Hematopoietic multipotent progenitor cell treated with erythropoietin and hydrocortisone succinate and interleukin-3 and kit ligand, for 15 days (in vitro differentiated cells): ENCODE measurements at places on chromosomes 11 and 22.

GRCh38 chr11:65410936-65411680, 11.5 kb upstream of the NEAT1 start:
- no peak for DNase-seq

DNA sequence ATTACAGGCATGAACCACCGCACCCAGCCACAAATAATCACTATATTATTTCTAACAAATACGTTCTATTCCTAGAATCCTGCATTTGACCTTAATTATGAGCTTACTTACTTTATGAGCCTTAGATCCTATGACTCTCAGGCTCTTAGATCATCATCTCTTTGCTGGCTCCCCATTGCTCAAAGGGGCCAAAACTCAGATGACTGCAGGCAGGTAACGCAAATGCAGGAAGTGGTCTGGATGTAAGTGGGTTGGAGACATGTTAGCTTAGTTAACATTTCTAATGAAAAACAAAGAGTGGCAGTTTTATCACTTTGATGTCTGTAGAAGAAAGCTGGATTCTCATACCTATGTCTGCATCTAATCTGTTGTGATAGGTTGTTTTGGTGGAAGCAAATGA, 23.4 kb downstream of the CCDC81 start:
- no peak for DNase-seq

DNA sequence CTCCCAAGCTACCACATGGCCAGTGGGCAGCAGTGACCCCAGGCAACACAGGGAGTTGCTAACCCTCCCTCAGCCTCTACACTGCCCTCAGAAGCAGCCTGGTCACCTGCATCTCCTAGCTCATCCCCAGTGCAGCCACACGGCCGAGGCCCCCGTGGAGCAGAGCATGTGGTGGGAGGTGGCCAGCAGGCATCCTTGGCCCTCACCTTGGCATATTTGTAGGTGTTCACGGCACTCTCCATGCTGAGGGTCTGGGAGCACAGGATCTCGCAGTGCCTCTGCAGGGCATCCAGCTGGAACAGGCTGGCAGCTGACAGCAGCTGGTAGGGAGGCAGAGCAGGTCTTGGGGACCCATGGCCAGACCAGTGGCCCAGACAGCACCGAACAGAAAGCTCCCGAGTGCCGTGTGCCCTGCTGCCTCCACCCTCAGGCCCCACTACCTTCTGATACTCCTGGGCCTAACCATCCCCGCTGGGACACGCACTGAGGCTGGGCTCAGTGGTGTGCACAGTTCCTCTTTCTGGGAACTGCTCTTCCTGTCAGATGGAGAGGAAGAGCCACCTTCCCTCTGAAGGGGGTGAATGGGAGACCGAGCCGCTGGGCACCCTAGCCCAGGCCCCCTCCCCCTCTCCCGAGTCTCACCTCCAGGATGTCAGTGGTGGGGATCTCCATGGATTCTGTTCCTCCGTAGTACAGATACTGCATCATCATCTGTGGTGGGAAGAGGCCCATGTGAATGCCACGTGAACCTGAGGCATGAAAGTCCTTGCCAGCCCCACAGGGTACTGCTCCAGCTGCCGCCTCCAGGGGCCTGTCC, 48.8 kb downstream of the NAT10 start:
- no peak for DNase-seq

- peak; percentile 70 for DNase-seq
Measured at GRCh38 chr11:75536786-75537641, 11.3 kb upstream of the GDPD5 start.

- no peak for DNase-seq
Measured at GRCh38 chr11:28009388-28009787, 98.6 kb downstream of the KIF18A start.

GRCh38 chr11:118792570-118793124, 1.7 kb upstream of the DDX6 start:
- DNase-seq = peak; percentile 76

DNA sequence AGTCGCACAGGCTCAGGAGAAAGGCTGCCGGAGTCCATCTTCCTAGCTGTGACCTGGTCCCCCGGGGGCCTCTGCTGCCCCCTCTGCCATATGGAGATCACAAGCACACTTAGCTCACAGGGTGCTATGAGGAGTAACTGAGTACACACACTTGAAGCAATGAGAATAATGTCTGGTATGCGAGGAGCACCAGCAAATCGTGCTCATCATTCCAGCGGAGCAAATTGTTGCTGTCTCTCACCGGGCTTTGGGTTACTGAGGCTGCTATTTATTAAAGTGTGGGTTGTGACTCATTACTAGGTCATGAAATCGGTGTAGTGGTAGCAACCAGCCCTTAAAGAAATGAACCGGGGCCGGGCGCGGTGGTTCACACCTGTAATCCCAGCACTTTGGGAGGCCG, 48.1 kb upstream of the EIF3D start:
- no peak for DNase-seq

GRCh38 chr11:70483077-70483861, 84.9 kb downstream of the CTTN start:
- peak; percentile 49 for DNase-seq

- no peak for DNase-seq
Measured at GRCh38 chr22:32720924-32721323, 80.6 kb upstream of the TIMP3 start.

DNA sequence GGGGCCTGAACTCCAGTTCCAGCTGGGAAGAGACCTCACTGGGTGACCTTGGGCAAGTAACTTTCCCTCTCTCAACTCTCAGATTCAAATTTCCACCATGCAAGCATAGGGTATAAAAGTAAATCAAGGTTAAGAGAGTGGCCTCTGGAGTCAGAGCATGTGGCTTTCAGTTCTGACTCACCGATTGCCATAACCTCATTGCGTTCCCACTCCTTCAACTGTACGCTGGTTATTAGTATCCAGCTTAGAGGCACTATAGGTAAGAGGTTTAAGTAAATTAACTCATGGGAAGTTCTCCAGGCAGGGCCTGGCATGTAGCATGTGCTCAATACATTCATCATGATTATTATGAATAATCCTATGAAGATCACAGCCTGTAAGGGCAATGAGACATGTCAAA, 88.3 kb downstream of the FBXO7 start:
- no peak for DNase-seq

DNA sequence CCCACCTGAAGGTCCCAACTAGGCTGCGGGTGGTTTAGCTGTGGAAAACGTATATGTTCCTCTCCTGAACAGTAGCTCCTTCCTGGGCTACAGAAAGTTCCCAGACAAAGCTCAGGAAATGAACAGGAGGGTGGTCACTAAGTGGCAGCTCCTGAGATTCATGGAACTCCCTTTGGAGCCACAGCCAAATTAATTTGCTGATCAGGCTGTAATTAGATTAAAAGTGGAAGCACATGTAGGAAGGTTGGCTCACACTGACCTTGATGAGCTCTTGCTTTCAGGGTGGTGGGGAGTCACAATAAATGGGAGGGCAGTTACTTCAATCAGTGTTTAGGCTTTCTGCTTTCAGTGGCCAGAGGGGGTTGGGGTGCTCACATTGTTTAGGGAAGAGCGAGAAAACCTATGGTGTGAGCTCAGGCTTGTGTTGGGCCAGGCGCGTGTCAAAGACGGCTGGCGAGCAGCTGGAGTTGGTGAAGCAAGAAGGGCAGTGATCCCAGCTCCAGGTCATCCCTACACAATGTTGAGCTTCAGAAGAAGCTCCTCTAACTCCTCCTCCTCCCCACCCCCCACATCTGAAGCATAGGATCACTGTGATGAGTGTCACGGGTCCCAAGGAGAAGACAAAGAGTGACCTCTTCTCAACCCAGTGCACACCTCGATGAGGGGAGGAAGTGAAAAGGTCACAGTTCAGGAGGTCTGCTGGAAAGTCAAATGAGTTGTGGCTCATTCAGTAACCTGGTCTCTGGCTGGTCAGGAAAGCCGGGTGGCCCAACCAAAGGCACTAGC, 42.5 kb downstream of the CLPB start:
- no peak for DNase-seq

GRCh38 chr22:46376908-46377524, 41.5 kb downstream of the TRMU start:
- DNase-seq = no peak

DNA sequence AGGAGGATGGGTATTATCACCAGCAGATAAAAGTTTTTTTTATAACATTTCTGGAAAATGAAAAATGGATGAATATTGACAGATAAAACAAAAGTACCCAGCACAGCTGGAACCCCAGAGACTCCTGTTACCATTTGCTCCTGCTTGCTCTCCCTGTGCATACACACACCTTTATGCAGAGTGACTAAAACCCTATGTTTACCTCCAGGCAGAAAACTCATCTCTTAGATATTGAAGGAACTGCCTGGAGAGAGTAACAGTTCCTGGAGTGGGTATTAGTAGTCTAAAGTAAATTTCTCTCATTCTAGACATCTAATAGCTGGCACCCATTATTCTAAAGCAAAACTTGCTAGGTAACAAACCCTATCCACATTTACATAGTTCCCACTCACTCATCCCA, 38.0 kb downstream of the CYP2R1 start:
- DNase-seq = no peak

DNA sequence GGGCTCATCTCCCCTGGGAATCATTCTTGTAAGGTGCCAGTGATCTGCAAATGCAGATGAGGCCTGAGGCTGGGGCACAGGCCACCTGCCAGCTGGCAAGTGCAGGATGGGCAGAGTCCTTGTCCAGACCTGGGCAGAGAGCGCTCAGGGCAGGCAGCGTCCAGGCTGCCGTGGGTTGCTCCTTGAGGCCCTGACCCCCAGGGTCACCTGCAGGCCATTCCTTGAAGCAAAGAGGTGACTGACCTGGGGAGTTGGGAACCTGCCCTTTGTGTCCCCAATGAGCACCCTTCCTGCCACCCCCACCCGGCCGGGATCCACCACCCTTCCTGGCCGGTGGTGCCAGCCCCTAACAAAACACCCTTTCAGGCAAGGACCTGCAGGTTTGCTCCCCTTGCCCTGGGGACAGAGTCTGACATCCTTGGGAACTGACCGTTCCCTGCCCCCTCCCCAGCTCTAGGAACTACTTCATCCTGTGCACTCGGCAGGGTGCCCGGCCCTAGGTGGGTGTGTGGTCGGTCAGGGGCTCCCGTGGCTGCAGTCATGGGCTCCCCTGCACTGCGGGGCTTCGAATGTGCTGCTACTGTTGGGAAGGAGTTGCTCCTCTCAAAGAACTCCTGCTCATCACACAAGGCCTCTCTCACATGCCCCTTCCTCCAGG, 28.3 kb downstream of the DUSP8 start:
- no peak for DNase-seq

DNA sequence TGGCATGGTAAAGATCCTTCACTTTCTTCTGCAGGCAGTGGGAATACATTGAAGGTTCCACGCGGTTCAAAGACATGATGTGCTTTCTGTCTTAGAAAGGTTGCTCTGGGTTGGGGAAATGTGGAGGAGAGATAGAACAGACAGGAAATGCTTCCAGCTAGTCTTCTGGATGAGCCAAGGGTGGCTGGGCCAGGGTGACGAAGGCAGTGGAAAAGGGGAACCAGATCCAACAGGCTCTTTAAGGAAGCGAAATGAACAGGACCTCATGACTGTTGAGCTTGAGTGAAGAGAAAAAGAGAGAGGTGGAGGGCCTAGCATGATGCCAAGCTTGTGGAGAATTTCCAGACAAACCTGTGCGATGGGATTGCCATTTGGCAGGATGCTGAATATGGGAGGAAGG, 56.4 kb upstream of the LMO1 start:
- DNase-seq = no peak

GRCh38 chr11:119624102-119624615, 104.8 kb downstream of the NECTIN1 start:
- peak; percentile 30 for DNase-seq

DNA sequence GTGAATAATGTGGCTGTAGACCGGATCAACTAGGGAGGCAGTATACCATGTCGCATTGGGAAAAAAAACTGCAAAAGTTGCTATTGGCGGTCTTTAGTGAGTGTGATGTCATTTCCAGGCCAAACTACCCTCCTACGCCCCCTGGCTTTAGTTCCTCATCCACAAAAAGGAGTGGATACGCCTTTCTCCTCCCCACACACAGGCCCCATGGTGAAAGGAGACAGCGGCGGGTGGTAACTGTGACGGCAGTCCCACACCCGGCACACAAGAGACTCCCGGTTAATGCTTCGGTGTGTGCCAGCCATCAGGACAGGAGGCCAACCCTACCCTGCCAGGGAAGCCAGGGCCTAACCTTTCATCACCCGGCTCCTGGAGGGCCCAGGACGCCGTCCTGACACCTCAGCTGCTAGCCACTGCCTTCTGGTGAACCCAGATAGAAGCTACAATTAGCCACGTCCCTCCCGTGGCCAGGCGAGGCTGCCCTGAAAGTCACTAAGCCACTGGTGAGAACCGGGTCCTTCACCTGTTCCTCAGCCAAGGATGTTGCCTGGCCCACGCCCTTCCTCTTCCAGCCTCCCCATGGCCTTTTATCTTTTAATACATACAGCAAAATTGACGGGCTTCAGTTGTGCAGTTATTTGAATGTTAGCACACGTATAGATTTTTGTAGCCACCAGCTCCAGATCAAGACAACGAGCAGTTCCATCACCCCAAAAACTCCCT, 10.8 kb downstream of the TP53I11 start:
- no peak for DNase-seq
